ENCODE measurements at places on chromosomes 16 and 17.

- DNase-seq = peak; percentile 53
Measured at GRCh38 chr17:10737168-10737622, 7.4 kb upstream of the TMEM220 start.

- DNase-seq = peak; percentile 65
Measured at GRCh38 chr17:76710863-76711611, at the start of gene MXRA7. Gene MXRA7, minus strand, starts transcription at chr17:76710965. Its CDS starts 19 bp downstream, at chr17:76710946.

DNA sequence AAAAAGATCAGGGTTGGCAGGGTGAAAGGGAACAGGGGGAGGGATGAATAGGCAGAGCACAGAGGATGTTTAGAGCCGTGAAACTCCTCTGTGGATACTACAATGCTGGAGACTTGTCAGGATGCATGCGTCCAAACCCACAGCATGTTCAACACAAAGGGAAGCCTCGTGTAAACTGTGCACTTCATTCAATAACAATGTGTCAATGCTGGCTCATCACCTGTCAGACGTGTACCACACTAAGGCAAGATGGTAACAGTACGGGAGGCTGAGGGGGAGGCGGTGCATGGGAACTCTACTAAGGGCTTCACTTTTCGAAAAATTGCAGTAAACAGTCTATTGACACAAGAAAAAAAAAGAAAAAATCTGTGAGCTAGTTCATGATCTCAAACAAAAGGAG lies 63.7 kb downstream of the C16orf95 start:
- no peak for DNase-seq

DNA sequence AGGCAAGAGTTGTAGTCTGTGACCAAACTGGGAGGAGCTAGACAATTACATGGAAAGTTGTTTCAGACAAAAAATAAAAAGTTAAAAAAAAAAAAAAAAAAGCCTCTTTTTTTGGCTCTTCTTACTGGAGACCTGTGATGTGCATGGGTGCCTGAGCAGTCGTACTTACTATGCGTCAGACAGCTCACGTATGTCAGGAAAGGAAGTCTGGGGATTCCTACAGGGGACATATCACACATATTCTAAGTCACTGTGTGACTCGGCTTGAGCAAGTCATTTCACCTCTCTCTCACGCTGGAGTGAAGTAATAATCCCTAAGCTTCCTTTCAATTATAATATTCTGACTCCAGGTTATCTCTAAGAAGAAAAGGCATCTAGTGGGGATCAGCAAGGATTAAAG lies 6.0 kb downstream of the SLFN14 start:
- no peak for DNase-seq

- no peak for DNase-seq
Measured at GRCh38 chr17:43430936-43431713, 32.3 kb downstream of the ARL4D start.

GRCh38 chr17:63704836-63705235 lies 4.9 kb upstream of the LIMD2 start:
- no peak for DNase-seq

DNA sequence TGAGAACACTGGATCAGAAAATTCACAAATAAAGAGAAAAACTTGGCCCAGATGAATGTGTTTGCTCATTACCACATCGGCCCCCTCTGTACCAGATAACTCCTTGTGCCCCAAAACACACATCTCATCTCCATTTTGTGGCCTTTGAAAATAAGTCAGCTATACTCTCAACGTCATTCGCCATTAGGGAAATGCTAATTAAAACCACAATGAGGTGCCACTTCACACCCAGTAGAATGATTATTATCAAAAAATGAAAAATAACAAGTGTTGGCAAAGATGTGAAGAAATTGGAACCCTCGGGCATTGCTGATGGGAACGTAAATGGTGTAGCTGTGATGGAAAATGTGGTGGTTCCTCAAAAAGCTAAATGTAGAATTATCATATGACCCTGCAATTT lies 34.6 kb upstream of the AKTIP start:
- DNase-seq = no peak

- DNase-seq = no peak
Measured at GRCh38 chr16:3023415-3023668, 400 bp downstream of the HCFC1R1 start.

DNA sequence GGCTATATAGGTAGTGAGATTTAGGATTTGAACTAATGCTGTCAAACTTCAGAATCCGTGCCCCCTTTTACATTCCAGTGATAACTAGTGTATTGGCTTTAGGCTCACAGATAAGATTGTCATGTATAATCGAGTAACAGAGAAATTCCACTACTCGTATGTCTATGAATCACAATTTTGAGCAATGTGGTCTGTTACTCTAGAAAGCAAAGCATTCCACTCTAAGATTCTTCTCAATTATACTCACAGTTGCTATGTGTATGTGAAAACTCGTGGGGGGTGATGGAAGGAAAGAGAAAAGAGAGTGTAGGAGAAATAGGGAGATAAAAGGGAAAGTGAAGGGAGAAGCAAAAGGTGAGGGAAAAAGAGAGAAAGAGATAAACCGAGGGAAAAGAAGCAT lies 1175.1 kb upstream of the GOT2 start:
- DNase-seq = no peak

DNA sequence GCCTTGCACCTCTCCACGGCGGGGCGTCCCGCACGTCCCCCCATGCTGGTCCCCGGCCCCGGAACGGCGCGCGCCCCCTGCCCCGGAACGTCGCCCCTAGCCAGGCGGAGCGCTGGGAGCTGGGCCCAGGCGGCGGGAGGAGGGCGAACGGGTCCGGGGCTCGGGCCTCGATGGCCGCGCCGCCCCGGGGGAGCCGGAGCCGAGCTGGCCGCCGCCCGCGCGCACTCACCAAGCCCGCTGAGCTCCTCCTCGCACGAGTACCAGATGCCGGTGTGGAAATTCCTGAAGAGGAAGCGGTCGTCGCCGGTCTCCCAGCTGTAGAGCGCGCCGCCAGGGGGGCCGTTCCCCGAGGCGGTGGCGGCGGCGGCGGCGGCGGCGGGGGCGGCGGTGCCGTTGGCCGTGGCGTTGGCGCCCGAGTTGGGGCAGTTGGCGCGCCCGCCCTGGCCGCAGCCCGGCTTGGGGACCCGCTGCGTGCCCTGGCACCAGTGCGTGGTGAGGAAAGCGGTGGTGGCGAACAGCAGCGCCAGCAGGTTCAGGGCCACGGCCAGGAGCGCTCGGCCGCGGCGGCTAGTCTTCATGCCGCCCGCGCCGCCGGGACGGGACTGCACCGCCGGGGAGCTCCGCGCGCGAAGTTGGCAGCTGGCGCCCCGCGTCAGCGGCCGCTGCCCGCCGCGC lies 530 bp downstream of the GSG1L start:
- peak; percentile 50 for DNase-seq

- DNase-seq = no peak
Measured at GRCh38 chr17:79152110-79152509, 77.5 kb downstream of the ENGASE start.

DNA sequence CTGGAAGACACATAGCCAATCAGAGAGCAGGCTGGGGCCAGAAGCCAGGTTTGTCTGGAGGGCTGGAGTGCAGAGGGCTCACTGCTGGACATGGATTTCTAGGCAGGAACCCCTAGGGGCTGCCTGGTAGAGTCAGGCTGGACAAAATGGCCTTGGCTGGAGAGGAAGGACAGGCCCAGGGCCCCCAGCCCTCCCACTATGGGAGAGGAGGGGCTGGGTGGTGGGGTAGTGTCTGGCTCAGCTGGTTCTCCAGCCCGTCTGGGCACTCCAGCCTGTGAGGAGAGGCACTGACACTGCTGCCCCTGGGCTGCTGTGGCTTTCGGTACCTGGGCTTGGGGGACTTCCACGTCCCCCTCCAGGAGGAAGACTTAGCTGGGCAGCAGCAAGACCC lies 21.7 kb upstream of the DOK4 start:
- no peak for DNase-seq

DNA sequence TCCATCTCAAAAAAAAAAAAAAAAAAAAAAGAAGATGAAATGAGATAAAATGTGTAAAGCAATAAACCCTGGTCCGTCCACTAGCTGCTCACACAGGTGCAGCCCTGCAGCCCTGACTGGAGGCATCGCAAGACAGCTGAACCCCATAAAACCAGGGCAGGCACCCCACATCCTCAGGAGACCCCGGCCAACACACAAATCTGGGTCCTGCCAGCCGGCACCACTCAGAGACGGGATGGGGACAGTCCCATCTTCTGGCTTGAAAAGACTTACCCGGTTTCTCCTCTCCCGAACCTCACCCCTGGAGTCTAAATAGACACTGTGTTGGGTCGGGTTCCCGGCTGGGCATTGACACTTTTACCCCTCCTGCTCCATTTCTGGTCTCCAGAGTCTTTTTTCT lies 52.7 kb upstream of the TNRC6C start:
- DNase-seq = no peak

GRCh38 chr17:82061047-82061925 lies 4.3 kb downstream of the DUS1L start:
- no peak for DNase-seq

GRCh38 chr16:21302454-21302853 lies 24.4 kb upstream of the CRYM start:
- no peak for DNase-seq

GRCh38 chr17:10311131-10311530 lies 61.7 kb downstream of the MYH13 start:
- no peak for DNase-seq

- peak; percentile 54 for DNase-seq
Measured at GRCh38 chr16:49704586-49705155, 151.2 kb downstream of the ZNF423 start.

GRCh38 chr16:85234310-85235204 lies 122.3 kb upstream of the CIBAR2 start:
- DNase-seq = no peak

DNA sequence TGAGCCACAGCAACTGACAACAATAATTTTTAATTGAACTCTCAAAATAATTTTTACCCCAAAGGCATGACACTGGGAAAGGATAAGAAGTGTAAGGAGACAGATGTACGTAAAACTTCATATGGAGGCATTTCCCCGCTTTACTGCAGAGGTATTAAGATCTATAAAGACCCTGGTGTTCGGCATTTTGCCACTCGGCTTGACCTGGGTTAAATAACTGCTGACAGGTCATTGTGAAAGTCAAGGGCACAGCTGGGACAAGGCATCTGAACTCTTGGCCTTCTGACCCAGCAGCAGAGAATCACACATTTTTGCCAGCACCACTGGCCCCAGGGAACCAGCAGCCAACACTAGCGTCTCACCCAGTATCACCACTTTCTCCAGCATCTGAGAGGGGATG lies 372.1 kb downstream of the SOX9 start:
- DNase-seq = no peak

DNA sequence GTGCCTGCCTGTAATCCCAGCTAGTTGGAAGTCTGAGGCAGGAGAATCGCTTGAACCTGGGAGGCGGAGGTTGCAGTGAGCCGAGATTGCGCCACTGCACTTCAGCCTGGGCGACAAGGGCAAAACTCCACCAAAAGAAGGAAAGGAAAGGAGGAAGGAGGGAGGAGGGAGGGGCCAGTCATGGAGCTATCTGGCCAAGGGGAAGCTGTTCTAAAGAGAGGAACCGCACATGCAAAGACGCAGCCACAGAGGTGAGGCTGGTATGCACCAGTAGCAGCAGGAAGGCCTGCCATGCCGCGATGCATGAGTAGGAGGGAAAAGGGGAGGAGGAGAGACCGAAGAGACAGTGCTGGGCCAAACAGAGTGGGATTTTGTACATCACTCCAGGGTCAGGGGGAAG lies 35.9 kb downstream of the HSBP1 start:
- DNase-seq = peak; percentile 80

DNA sequence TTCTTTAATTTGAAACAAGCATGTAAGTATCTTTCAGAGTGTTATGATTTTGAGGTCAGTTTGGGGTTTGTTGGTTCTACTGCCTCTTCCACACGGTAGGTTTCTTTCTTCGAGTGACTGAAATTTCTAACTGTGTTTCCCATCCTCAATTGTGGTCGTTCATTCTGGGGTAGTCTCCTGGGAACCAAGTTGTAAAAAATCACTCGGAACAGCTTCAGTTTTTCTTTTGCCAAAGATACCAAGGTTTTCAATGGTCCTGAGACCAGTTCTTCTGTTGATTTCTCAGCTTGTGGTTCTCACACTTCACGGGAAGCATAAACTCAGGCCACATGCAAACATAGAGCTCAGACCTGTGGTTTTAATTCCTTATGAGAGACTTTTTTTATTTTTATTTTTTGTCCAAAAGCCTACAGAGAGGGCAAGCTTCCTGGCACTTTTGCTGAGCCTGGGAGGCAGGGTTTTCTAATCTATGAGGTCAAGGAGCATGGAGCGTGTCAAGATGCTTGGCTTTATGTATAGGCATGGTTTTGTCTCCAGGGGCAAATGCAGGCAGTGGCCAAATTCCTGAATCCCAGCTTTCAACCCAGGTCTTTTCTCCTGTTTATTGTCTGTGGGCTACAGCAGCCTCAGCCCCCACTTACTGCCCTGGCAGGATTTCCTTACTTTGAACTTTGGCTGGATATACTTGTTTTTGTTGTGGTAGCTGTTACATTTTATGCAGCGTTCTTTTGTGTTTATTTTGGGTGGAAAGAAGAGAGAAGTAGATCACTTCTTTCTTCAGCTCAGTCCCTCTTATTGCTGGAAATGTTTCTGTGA lies 32.9 kb downstream of the HS3ST3A1 start:
- DNase-seq = no peak

- no peak for DNase-seq
Measured at GRCh38 chr17:39564211-39564848, 43.4 kb downstream of the NEUROD2 start.

DNA sequence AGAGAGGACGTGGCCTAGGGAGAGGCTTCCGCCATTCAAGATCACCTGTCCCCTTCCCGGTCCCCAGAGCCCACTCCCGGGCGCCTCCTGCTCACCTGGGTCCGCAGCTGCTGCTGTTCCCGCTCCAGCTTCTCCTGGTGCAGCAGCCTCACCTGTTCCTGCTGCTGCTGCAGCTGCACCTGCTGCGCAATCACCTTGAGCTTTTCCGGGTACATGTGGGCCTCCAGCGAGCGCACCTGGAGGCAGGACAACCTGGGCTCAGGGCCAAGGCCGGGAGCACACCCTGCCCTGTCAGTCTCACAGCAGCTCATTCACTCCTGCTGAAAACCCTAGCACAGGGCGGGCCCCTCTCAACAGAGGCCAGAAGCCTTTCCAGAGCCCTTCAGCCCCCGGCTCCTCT lies 12.5 kb downstream of the TFAP4 start:
- no peak for DNase-seq

GRCh38 chr16:56866955-56867830 lies 2.2 kb downstream of the SLC12A3 start:
- DNase-seq = peak; percentile 74

DNA sequence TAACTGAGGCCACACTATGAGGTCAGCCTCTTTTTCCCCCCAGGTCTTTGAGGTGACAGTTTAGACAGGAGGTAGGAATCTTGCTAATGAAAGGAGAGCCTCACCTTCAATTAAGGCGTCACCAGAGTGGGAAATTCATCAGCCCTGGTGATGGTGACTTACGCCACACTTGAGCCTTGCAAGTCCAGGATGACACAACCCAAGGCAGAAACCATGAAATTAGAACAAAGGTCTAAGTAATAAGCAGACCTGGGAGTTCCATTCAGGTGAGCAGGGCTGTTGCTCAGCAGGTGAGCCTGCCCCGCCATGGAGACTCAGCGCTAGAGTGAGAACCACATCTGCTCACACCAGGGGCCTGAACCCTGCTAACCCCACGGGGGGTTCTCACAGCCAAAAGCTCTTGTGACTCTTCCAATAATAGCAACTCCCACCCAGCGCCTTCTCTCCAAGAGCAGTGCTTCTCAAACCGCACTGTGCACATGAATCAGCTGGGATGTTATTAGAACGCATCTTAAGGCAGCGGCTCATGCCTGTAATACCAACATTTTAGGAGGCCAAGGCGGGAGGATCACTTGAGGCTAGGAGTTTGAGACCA lies 28.7 kb upstream of the KIFC3 start:
- no peak for DNase-seq

- DNase-seq = peak; percentile 61
Measured at GRCh38 chr17:40415390-40415789, 2.3 kb downstream of the TOP2A start.
